ENCODE measurements at places on chromosomes 2 and 18.

- DNase-seq, result no peak
Observed at GRCh38 chr18:55116863-55117262, 157.6 kb upstream of the CCDC68 start.

- no peak for DNase-seq
Observed at GRCh38 chr2:70826696-70827350, 6.4 kb upstream of the CLEC4F start.

DNA sequence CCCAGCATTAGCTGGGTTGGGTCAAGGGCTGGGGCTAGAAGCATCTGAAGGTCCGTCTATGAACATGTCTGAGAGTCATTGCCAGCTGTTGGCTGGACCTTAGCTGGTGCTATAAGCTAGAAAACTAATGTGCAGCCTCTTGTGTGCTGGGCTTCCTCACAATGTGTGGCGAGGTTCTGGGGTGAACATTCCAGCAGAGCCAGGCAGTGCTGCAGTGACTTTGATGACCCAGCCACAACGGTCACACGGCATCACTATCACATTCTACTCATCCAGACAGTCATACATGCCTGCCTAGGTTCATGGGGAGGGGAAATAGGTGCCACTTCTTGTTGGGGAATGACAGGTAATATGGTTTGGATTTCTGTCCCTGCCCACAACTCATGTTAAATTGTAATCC lies 260.5 kb downstream of the CYP26B1 start:
- DNase-seq, result no peak

- peak; percentile 77 for DNase-seq
Observed at GRCh38 chr2:6773007-6773693, 92.6 kb downstream of the CMPK2 start.

GRCh38 chr2:19176172-19176852 lies 182.1 kb downstream of the OSR1 start:
- DNase-seq, result no peak

DNA sequence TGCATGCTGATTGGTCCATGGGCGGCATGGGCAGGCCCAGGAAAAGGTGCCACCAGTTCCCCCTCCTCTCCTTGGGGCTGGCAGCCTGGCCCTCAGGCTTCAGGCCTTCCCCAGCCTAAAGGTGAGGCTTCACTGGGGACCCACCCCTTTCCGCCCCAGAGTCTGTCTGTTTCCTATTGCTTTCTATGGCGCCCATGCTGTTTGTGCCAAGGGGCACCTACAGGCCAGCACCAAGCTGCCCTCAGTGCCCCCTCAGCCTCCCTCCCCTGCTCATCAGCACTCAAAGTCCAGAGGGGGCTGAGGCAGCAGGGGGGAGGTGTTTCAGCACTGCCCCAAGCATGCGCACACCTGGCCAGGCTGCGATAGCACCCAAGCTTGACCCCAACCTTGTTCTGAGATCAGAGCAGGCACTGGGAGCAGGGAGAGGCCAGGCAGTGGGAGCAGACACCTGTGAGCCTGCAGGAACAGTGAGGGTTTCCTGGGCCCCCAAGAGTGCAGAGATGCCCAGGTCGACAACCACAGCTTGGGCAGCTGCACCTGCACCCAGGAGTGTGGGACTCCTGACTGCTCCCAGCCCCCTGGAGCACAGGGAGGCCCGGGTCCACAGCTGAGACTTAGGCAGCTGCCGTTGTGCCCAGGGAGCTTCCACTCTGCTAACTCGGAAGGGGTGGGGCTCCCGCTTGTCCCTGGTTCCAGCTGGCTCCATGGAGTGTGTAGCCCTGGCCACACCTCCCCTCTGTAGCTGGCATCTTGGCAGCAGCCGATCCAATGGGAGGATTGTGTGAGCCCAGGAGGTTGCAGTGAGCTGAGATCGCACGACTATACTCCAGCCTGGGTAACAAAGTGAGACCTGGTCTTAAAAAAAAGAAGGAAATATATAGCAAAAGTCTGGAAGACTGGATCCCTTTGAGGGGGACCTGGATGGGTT lies 69.1 kb downstream of the NCAPH start:
- DNase-seq, result no peak

- DNase-seq, result no peak
Observed at GRCh38 chr2:150631236-150631821, 143.9 kb upstream of the RND3 start.
